ENCODE measurements at places on chromosomes 5 and 9.

DNA sequence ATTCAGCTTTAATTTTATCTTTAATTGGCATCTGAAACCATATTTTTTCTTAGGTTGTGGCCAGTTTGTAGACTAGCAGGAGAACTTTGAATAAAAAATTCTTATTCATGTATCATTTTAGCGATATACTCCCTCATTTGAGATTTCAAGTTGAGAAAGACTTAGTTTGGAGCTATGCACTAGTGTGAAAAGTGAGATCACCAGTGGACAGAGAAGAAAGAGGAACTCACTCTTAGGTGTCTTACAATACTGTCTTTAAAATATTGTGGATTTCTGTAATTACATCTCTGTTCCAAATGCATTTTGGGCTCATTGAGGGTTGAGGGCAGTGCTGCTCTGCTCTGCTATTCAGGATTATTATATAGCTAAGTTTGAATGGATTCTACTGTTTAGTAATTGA is 54.7 kb downstream of the NAA35 start:
- no peak for DNase-seq

- DNase-seq: no peak
These were observed 41.5 kb downstream of the UBE2R2 start for GRCh38 chr9:33858423-33858822.

- DNase-seq: no peak
These were observed 430.1 kb upstream of the WWC1 start for GRCh38 chr5:167861129-167861927.

DNA sequence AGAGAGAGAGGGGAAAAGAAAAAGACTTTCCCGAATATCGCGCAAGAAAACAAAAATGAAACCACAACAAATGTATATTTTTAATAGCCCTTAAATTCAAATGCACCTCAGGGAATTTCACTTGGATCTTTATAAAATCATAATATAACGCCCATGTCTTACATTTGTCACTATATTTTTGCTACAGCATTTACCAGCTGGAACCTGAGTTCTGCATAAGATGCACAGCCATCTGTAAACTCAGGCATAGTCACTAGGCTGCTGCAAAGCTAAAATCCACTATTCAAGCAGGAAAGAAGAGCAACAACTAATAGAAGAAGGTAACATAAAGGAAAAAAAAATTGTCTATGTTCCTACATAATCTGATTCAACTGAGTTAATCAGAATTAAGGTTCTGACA is 30.6 kb upstream of the SLCO6A1 start:
- no peak for DNase-seq

- no peak for DNase-seq
These were observed 30.9 kb downstream of the RHOBTB3 start for GRCh38 chr5:95761771-95762651.

DNA sequence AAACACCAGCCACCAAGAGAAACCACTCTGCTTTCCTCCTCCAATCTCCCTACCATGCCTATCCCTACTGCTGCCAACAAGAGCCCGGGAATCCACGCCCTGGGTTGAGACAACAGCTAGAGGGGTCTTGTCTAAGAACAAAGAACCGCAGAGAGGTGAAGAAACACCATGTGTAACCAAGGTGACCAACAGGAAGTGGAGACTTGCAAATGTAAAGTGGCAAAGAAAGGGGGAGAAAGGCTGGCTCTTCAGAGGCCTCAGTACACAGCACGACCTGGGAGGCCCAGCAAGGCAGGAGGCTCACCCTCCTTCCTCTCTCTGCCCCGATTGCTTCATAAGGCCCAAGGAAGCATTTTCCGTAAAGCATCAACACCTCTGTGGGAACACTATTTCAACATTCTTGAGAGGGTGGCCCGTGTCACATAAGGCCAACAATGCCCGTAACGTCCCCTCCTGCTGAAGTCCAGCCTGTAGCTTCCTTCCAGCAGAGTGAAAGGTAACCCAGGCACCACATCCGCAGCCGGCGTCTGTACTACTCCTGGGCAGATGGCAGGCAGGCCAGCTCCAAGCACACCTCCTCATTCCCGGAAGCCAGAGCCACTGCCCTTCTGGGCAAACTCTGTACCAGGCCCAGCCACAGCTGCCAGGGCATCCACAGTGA is 18.3 kb downstream of the CCNJL start:
- DNase-seq: no peak

DNA sequence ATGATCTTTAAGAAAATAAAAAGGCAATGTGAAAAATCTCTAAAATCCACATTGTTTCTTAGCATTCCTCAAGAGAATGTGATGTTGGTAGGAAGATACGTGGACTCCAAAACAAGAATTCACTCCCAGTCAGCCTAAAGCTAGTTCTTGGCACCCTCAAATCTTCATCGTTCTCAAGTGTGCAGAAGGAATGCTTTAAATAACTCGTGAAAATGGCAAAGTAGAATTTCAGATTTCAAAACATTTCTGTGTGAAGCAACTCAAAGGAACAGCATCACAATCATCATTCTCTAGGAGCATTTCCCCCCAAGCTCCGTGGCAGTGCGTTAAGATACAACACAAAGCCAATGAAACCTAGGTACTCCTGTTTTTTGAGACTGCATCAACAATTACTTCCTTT is 185.1 kb upstream of the DMAC1 start:
- DNase-seq: no peak

DNA sequence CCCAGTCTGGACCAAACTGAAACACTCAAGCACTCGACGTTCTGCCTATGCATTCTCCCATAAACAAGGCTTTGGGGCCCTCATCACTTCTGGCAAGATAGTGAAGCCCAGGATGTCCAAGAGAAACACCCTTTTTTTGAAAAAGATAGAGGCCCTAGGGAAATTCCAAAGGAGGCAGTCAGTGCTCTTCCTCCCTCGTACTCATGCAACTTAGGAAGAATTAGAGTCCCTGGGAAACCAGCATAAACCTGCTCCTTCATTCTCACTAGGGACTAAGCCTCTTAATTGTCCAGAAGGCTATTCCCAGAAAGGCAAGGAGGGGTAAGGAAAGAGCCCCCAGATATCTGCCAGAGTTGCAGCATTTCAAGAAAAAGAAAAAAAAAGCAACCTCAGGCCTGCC is 7.8 kb upstream of the RUSC2 start:
- DNase-seq: no peak

GRCh38 chr5:33829430-33829829 is 62.4 kb downstream of the ADAMTS12 start:
- DNase-seq: no peak

DNA sequence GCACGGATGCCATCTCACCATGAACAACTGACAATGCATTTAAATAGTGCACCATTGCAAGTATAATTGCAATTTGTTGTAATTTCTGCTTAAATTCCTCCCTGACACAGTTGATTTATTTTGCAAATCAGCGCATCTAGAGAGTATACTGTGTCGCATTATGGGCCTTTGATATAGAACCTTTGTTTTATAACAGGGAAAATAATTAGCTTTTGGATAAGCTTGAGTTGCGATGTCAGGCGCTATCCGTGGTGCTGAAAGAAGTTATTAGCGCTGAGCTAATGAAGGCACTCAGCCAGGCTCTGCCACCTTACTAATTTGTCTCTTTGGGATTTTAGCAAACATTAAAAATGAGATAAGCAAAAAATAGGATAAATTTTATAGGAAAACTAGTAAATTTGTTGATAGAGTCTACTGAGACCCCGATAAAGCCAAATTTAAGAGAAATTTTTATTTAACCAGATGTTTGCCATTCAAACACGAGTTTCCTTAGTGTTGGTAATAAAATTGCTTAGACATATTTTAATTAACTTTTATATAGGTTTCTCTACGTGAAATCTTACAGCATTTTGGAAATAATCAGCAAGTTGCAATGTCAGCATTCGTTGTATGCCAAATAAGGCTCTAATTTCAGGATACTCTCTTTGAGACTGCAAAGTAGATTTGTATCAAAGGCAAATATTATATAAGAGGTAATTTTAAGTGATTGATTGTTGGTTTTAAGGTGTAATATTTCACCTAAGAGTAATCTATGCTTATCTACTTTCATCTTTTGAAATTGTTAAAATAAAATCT is 355.5 kb downstream of the TLR4 start:
- no peak for DNase-seq

DNA sequence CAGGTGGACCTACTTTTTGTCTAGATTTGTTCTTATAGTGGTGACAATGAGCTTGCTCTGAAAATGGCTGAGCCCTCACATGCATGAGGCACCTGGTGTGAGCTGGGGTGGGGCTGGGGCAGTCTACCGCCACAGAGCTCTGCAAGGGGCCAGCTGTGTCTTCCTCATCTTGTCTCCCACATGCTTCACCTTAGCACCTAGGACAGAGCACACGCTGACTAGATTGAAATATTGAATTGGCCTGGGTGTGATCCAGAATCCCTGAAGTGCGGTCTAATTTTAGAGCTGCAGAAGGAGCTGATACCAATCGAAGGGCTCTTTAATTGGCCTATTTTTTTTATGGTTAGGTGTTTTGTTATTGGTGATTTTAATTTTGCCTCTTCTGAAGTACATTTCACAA is 126.1 kb upstream of the NFIB start:
- no peak for DNase-seq

DNA sequence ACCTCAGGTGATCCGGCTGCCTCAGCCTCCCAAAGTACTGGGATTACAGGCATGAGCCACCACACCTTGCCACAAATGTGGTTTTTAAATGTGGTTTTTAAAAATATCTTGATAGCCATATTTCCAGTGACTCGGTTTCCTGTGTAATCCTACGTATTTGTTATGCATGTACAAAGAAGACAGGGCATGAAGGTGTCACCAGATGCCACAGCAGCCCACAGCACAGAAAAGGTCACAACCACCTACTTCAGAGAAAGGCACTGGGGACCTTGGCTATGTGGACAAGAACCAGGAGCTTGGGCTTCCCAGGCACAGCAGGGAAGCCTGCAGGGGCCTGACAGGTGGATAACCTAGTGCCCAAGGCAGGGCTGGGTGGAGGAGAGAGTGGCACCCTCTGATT is 38.0 kb downstream of the C9orf50 start:
- DNase-seq: no peak

GRCh38 chr5:132193165-132193694 is 34.4 kb downstream of the P4HA2 start:
- DNase-seq: no peak

DNA sequence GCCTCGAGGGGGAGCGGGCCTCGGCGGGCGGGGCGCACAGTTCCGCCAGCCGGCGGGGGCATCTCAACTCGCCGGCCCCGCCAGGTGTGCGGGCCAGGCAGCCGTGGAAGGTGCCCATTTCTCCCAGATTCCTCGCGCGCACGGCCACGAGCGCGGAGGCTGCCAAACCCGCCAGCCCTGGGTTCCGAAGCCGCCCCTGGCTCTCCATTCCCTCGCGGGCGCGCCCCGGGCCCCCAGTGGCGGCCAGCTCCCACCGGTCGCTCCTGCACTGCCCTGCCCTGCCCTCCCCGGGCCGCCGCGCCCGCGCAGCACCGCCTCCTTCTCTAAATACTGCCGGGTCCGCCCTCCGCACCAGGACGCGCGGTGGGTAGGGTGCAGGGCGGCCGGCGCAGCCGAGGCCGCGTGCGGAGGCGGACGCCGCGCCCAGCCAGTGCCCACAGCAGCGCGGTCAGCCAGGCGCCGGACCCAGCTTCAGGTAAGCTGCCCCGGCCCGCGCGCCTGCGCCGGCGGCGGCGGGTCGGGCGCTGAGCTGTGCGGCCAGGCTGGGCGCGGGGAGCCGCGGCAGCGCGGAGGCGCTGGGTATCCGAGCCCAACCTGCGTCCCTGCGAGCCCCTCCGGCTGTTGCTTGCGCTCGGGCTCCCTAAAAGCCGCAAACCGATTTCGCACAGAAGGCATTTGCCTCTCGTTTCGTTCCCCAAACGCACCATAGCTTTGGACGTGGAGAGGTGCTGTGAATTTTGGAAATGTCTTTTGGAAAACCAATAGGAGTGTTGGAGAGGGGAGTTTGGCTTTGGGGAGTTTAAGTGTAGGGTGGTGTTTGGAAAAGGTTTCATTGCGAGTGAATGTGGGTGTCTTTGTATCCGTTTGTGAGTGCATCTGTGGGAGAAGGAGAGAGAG is at the start of gene TMEM171:
Gene TMEM171 (plus strand): TSS at position 354 of the 897 bp plus-strand sequence. CDS start 2,799 bp downstream, outside the sequence.
- DNase-seq: no peak

- DNase-seq: no peak
These were observed 596.9 kb downstream of the PDE4D start for GRCh38 chr5:59296317-59297264.

- DNase-seq: no peak
These were observed 1089.8 kb upstream of the NUDT12 start for GRCh38 chr5:104652271-104652861.

All from stimulated activated CD8-positive, alpha-beta memory T cell treated with anti-CD3 and anti-CD28 coated beads, Interleukin-15, amount 100 ng/mL, for 4 hours (primary cell).